ENCODE measurements at places on chromosomes 2 and 18.

- DNase-seq, result no peak
Measured at GRCh38 chr2:135829378-135830135, 7.4 kb downstream of the LCT start.

DNA sequence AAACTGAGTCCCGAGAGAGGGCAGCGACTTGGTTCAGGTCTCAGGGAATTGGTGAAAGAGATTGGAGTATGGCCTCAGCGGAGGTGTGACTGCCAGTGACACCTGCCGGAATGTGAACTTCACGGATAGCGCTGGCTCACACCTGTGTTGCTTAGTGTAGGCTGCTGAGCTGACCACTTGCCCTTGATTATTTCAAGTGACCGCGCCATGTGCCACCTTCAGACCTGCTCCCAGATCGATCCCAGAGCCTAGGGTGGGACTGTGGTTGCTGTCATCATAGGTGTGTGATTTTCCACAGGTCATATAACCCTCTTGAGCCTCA lies 134.8 kb downstream of the GLI2 start:
- DNase-seq, result no peak

GRCh38 chr2:52311862-52312261 lies 1279.9 kb upstream of the NRXN1 start:
- DNase-seq, result no peak

DNA sequence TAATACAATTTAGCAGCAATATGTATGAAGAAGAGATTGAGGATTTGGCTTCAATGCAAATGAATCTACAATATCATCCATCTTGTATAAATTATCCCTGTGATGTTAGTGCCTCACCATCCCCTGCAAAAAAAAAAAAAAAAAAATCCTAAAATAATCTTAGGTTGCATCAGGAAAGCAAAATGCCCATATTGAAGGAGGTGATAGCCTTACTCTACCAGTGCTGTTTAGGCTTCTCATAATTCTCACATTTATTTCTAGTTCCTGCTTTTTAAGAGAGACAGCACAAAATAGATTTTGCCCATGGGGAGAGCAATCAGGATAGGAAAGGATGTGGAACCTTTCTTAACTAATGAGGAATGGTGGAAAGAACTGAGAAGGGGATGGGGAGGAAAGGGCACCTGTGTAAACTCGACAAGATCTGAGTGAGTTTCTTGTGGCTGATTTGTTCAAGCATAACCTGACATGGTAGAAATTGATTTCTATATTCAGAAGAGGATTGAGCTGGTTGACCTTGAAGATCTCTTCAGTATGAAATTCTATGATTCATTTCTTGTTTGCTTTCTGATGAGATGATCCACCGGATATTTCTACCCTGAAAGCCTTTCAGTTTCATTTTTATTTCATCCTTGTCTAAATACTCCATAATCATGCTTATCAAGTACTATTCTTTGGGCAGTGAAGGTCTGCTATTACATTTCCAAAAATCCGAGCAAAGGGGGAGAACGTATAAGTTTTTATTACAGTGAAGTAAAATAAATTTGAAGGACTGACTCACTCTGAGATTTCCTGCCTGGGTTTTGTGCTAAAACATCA lies 391.2 kb downstream of the PTPRM start:
- peak; percentile 24 for DNase-seq

- peak; percentile 16 for DNase-seq
Measured at GRCh38 chr2:223896833-223897311, 48.3 kb downstream of the WDFY1 start.

DNA sequence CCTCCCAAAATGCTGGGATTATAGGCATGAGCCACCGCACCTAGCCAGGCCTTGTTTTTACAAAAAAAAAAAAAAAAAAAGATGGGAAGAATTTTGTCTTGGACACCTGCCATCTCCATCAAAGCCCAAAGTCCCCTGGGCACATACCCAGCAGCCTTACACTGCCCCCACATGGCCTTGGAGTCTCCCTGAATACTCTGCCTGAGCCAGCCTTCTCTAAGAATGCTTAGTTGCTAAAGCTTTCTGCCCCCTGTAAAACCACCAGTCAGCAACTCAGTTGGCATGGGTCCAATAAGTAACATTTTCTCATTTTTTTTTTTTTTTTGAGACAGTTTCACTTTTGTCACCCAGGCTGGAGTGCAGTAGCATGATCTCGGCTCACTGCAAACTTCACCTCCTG lies 40.6 kb downstream of the SPC25 start:
- peak; percentile 18 for DNase-seq

GRCh38 chr18:55092166-55092565 lies 132.9 kb upstream of the CCDC68 start:
- DNase-seq, result no peak

DNA sequence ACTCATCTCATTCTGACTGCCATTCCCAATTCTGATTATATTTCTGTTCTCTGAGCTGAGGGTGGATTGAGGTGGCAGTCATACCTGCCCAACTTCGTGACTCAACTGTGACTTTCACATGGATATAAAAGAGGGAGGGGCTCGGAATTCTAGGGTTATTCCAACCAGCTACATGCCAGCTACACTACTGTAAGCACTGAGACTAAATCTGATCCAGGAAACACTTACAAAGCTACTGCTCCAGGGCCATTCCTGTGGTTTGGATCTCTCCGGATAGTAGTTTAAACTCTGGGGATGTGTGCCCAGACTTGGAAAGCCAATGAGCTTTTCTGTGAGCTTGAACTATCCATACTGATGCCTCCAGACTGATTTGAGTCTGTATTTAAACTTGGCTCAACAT lies 7.9 kb downstream of the MAP2 start:
- DNase-seq, result peak; percentile 79

DNA sequence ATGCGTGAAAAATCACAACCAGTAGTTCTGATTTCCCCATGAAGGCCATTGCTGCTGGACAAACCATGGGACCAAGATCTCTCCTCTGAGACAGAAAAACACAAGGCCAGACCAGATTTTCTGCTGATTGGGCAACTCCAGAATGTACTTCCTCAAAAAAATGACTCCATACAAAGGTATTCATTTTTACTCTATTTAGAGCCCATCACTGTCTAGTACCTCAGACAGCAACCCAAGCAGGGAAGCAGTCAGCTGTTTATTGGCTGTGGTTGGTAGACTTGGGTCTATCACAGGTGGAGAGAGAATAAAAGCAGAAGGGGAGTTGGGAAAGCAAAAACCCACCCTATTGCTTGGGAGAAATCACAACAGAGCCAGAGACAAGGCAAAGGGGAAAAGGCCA lies 219.9 kb downstream of the PIK3C3 start:
- peak; percentile 55 for DNase-seq

DNA sequence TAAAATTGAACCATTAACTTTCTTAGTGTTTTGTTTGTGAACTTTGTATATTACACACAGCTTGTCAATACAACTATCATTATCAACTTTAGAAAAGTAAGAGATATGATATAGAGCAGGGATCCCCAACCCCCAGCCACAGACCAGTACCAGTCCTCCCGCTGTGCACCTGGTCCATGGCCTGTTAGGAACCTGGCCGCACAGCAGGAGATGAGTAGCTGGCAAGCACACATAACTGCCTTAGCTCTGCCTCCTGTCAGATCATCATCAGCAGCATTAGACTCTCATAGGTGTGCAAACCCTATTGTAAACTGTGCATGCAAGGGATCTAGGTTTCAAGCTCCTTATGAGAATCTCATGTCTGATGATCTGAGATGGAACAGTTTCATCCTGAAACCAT lies 491.0 kb upstream of the NXPH2 start:
- no peak for DNase-seq

DNA sequence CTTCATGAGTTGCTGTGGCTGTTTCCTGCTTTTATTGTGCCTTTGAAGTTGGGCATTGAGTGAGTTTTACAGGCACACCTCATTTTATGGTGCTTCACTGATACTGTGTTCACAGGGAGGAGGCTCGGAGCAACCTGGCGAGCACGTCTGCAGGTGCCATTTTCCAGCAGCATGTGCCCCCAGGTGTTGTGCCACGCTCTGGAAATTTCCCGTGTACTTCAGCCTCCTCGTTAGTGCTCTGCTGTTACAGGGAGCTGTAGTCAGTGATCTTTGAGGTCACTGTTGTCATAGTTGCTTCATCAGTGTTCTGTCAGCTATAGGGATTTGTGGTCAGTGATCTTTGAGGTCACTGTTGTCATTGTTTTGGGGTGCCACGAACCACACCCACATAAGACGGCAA lies 20.1 kb downstream of the CTDP1 start:
- DNase-seq, result no peak

DNA sequence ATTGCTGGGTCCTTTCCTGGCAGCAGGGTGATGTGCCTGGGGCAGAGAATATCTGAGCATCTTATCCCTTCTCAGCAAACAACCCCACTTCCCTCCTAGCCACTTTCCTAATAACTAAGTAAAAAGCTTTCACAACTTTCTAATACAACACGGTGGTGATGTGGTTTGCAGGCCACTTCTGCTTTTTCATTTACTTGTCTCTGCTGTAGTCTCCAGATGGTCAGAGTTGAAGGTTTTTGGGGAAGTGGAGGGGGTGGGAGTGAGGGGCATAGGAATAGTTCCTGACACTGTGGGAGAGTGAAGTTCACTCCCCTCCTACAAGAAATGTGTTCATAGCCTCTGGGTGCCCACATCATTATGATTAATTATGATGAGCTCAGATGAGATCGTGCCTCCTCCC lies 11.6 kb downstream of the OXER1 start:
- DNase-seq, result no peak

DNA sequence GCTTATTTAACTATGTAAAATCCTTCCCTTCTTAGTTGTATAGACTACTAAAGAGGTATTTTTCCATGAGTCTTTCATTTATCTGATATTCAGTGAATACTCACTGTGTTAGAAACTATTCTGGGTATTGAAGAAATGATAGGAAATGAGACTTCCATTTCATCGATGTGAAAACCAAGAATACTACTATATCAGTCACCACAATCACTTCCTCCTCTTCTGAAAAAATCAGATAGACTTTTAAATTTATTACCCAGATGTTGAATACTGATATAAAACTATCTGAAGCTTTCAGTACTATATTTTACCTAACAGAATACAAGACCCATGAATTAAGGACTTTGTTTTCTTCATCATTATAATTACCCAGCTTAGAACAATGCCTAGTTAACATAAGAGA lies 1801.1 kb upstream of the CELF4 start:
- no peak for DNase-seq

DNA sequence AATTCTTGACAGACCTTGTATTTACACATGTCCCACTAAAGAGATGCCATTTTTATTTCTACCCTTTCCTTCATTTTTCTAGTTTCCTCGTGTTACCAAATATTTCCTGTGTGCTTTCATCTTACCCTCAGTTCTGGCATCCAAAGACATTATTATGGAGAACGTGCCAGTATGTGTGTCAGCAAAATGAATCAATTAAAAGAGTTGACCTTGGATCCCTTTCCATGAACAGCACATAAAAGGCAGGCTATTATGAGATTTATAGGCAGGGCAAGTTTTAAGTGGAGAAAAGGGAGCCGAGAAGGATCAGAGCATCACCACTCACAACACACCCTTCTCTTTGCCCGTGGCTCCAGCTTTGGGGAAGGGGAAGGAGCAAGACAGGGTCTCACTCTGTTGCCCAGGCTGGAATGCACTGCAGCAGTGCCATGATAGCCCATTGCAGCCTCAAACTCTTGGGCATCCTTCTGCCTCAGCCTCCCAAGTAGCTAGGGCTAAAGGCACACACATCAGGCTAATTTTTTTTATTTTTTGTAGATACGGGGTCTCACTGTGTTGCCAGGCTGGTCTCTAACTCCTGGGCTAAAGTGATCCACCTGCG lies 149.9 kb downstream of the GFPT1 start:
- no peak for DNase-seq

GRCh38 chr2:164915566-164915965 lies 39.8 kb downstream of the SLC38A11 start:
- no peak for DNase-seq

DNA sequence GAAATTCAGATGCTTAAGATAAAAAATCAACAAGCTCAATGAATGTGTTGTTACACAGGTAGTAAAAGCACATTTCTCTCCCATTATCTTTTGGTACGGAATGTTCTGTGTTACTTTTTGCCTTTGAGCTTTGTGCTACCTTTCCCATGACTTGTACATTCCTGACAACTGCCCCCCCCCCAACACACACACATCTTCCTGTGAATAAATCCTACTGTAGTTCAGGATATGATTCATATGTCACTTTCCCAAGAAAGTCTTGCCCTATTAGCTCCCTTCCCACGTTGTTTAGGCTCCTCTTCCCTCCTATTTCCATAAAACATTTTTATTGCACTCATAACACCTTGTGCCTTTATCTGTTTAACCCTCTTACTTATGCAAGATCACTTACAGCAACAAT lies 442.6 kb upstream of the LRATD1 start:
- peak; percentile 68 for DNase-seq
